GM13976 (cell line): ENCODE measurements at places on chromosomes 12 and 14.
A peak's percentile ranks its signal among the peaks of the same experiment; 100 is the strongest.

DNA sequence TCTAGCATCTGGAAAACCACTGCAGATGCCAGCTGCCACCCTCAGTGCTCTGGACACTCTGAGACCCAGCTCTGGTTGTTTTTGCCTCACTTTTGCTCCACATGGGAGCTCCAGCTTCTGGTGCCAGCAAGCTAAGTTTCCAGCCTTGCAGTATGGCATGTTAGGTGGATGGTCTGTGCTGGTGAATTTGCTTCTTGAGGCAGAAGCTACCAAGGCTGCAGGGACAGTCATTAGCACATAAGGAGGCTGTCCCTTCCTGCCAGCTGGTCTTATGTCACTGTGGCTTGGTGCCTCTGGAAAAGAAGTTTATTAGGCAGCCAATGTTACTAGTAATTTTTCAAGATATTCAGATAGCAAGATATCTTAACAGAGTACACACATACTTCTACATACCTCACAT is 64.2 kb upstream of the CSRP2 start:
- DNase-seq = no peak

- DNase-seq = peak; percentile 25
Observed at GRCh38 chr12:29519585-29520182, 22.2 kb upstream of the OVCH1 start.

DNA sequence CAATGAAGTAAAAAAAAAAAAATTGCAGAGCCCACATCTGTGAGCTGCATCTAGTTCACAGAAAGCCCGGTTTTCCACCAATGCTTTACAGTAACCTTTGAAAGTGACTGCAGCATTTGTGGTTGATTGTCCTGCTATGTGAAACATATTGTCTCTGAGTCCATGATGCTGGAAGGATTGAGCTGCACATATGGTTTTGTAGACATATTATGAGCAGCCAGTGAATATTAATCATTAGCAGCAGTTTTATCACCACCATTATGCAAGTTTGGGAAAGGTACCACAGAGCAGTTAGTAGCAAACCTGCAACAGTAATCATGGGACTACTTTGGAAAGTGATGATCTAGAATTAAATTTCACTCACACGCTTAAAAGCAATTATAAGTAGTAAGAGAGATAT is 151.5 kb upstream of the PRICKLE1 start:
- DNase-seq = no peak

- no peak for DNase-seq
Observed at GRCh38 chr14:100158566-100159093, 815 bp downstream of the DEGS2 start.

GRCh38 chr12:44403185-44403584 is 472.9 kb downstream of the NELL2 start:
- DNase-seq = no peak

DNA sequence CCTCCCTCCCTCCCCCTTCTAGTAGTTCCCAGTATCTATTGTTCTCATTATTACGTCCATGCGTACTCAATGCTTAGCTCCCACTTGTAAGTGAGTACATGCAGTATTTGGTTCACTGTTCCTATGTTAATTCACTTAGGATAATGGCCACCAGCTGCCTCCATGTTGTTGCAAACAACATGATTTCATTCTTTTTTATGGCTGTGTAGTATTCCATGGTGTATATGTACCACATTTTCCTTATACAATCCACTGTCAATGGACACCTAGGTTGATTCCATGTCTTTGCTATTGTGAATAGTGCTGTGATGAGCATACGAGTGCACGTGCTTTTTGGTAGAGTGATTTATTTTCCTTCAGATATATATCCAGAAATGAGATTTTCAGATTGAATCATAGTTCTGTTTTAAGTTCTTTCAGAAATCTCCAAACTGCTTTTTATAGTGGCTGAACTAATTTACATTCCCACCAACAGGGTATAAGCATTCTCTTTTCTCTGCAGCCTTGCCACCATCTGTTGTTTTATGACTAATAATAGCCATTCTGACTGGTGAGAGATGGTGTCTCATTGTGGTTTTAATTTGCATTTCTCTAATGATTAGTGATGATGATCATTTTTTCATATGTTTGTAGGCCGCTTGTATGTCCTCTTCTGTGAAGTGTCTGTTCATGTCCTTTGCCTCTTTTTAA is 17.9 kb upstream of the CLEC7A start:
- DNase-seq = no peak

DNA sequence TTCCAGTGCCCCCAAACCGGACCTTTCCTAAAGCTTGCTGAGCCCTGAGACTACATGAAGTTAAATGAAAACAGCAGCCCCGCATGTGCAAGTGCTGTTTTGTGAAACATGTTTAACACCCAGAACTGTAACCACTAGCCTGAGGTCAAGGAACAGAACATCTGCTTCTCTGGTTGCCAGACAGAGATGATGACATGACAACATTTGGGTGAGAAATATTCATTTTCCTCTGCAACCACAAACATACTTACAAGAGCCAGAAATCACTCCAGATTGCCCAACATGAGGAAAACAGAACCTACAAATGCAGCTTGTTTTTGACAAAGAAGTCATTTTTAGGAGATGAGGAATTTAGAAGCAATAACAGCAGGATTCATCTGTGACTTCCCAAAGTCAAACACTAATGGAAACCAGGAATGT is 110.4 kb downstream of the BCAT1 start:
- peak; percentile 30 for DNase-seq

GRCh38 chr12:105225505-105226015 is 10.4 kb downstream of the APPL2 start:
- no peak for DNase-seq

- no peak for DNase-seq
Observed at GRCh38 chr12:75820848-75821578, 210.6 kb downstream of the PHLDA1 start.

- no peak for DNase-seq
Observed at GRCh38 chr14:36513012-36513420, 7.0 kb downstream of the NKX2-1 start.

- DNase-seq = no peak
Observed at GRCh38 chr12:130537051-130537450, 179.0 kb downstream of the RIMBP2 start.

DNA sequence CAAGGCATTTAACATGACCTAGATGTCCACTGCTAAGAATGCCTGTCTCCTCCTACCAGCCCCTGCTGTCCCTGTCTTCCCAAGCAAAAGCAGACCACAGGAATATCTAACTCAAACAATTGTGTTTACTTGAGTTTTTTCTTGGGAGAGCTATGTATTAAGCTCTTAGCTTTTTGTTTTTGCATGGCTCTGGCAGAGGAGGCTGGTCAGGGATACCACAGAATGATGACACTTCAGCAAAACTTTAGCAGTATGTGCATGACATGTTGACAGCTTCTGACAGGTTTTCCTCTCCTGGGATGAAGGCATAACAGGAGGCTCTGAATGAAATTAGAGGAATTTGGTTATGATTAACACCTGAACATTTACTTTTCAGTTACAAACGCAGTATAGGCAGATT is 6.9 kb downstream of the TMBIM6 start:
- no peak for DNase-seq

- peak; percentile 52 for DNase-seq
Observed at GRCh38 chr12:124884587-124885438, 21.1 kb upstream of the SCARB1 start.

GRCh38 chr14:103472939-103473338 is 49.7 kb downstream of the CKB start:
- no peak for DNase-seq

- no peak for DNase-seq
Observed at GRCh38 chr12:117085318-117085947, 13.8 kb downstream of the TESC start.

GRCh38 chr14:37658156-37658555 is 62.7 kb downstream of the TTC6 start:
- DNase-seq = no peak

DNA sequence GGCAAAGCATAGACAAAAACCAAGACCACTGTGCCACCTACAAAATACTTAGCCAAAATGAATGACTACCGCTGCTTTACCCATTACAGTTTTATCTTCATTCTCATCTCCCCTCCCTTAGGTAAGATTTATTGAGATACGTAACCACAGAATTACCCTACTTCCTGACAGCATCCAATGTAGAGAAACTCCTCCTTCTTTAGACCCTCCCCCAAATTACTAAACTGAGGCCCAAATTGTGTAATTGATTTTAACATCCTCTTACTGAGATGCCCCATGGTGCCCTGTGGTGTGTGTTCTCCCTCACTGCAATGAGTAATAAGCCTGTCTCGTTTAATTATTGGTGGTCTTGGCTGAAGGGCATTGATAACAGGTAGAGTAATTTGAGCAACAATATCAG is 19.1 kb downstream of the VRK1 start:
- DNase-seq = no peak

DNA sequence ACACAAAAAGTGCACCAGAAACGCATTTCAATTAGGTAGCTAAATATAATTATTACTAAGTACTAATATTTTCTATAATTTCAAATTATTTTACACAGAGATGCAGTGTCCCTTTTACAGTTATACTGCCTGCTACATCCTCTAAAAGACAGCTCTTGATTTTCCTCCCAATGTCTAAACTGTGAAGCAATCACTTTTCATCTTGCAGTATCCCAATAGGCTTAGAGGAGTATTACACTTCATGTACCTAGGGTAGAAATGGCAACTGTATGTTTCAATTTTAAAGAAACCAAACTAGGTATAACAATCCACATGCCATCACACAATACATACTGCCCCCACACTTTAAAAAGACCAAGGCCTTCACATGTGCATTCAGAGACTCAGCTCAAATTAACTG is 7.3 kb downstream of the RSRC2 start:
- no peak for DNase-seq

DNA sequence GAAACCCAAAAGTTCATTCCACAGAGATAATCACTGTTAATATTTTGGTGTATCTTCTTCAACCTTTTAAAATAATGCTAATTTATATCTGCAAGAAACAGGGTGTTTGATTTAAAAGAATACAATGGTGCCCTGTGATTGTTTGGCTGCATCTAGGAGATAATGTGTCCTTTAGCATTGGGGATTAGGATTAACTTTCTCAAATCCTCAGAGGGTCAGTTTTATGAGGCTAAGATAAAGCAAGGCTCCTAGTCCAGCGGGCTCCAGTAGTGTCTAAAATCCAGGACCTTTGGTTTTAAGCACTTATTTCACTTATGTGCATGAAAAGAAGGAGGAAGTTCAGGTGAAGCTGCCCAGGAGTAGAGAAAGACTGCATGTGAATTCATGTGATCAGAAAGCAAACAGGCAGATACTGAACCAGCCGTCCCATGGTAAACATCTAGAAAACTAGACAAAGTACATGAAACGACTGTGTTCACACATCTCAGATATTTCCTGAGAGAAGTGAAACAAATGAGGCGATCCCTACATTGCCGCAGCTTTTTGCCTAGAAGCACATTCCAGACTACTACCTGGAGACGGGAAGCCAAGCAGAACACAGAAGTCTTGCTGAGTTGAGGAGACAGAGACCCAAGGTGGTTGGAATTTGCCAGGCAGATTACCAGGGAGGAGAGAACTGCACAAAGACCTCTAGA is 129.1 kb upstream of the MAX start:
- DNase-seq = no peak

DNA sequence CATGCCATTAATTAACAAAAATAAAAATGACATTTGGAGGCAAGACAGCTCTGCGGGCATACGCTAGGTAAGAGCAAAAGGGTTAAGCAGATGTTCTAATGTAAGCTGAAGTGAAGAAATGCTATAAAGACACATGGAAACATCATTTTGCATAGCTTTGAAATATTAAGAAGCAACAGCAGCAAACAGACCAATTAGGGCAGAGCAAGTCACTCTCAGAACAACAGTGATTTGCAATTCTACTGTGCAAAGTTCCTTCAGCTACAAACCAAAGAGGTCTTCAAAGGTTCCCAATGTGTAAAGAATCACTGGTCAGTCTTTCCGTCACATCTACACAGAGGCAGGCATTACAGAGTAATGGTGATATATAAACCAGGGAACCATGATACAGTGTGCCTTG is 68.2 kb downstream of the PAPLN start:
- DNase-seq = no peak

DNA sequence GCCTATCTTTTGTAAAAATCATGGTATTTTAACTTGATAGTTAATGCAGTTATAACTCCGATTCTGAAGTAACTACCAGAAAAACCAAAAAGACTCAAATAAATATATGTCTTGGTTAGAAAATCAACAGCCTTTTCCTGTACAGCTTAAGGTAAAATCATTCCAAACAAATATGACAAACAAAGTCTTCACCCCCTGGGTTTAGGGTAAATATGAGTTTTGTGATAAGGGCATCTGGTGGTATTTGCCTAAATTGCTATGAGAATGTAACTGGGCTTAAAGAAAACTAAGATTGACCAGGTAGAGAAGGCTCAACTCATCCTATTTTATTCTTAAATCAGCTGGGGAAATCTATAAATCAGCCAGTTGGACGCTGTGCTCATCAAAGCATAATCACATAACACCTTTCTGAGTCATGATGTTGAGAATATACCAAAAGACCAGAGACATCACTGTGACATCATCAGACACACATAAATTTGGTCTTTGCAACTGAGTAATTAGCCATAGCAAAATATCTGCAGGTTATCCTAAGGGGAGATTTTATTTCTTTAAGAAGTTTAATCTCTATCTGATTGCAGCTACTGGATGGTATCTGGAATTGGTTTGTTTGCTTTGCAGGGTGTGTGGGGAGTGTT is 133.9 kb downstream of the STXBP6 start:
- DNase-seq = no peak

DNA sequence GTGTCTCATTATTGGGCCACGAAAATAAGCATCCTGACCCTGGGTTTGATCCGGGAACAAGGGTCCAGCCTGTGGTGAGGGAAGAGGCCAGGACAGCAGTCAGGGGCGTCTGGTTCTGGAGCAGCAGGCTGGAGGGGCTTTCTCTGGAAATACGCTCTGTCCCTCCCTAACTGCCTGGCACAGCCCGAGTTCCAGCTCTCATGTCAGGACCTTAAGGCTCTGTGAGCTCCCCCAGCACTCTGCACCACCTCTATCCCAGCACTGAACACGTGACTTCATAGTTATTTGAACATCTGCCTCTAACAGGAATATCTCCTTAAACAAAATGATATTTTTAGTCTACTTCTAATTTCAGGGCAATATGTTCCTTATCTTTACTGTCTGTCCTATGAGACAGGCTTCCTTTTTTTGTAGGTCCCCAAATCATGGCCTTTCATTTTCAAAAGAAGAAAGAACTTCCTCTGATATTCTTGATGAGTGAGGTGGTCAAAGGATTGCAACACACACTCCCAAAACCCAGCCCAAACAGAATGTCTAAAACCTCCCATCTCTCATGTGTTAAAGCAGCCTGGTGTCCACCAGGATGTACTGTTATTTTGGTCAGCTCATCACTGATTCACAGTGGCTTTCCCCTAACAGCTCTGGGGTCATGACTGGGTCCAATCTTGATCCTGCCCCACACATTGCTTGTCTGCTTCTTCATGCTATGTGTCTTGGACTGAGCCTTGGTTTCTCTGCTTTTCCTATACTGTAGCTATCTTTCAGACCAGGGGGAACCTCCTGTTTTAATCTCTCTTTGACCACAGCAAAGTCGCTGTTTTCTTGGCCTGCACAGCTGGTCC is 9.7 kb downstream of the AQP6 start:
- no peak for DNase-seq

GRCh38 chr12:124939421-124940142 is 25.1 kb upstream of the UBC start:
- peak; percentile 61 for DNase-seq
